ENCODE measurements at places on chromosomes 7 and 10.

DNA sequence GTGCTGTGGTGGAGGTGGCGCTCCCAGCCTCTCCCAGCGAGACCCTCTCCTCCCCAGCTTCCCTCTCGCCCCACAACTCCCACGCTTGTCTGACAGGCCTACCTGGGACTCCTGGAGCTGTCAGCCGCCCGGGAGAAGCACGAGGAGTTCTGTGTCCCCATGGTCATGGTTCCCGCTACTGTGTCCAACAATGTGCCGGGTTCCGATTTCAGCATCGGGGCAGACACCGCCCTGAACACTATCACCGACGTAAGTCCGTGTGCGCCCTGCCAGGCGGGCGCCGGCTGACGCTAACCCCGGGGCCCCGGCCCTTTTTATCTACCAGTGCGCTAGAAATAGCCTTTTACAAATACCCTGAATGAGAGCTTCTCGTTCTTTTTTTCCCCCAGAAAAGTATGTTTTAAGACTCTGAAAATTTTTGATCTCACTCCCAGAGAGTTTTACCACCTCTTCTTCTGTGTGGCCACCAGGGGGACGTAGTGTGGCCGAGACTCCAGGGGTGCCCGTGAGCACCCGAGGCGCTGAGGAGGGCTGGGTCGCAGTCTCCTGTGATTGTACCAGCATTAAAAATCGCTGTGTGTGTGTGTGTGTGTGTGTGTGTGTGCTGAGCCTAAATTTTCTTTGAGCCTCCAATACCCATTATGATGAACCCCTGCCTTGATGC, 52.6 kb downstream of the PFKP start:
- DNase-seq, result no peak

- DNase-seq, result no peak
Observed at GRCh38 chr10:101843032-101844021, at the start of gene KCNIP2. TSS of gene KCNIP2 (minus strand) at chr10:101843800. CDS start at chr10:101843568, 232 bp downstream.

- no peak for DNase-seq
Observed at GRCh38 chr10:6579183-6579903, 733 bp downstream of the PRKCQ start.

- DNase-seq, result no peak
Observed at GRCh38 chr7:92868683-92869293, 32.4 kb upstream of the CDK6 start.

DNA sequence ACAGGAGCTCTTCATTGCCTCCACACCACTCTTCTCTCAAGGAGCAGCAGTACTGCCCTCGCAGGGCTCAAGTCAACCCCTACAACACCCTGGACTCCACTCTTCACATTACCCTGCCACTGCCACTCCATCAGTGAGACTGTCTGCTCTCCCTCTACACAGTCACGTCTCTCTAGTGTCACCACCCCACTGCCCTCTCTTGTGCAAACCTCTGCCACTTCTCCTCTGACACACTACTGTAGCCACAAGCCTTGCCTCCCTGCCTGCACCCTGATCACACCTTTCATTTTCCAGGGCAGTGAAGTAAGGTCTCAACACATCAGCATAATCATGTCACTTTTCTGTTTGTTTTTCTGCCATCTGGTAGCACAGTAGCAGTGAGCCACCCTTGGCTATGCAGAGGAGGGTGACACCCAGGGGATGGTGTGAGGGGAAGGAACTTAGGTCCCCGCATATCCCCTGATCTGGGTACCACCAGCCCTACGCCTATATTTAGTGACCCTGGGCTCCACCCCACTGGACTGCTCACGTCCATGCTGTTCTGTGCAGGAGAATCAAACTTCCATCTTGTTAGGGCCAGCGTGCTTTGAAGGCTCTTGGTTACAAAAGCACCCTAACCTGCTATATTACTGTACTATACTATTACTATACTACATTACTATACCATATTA, 1.6 kb downstream of the C10orf143 start:
- DNase-seq, result no peak

DNA sequence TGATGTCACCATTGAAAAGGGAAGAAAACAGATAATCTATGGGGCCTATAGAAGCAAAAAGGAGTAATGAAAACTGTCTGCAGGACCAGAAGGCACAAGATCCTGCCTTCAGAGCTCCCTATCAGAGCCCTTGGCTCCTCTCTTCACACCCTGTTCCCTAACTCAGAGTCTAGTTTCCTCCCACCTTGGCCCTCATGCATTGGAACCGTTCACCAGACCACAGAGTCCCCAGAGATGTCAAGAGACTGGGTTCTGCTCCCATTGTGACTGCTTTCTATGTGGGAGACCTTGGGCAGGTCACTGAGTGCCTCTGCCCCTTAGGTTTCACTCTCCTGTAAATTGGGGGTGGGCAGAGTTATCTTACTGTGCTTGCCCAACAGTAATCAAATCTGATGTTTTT, 80.1 kb upstream of the RPA3 start:
- DNase-seq, result no peak

DNA sequence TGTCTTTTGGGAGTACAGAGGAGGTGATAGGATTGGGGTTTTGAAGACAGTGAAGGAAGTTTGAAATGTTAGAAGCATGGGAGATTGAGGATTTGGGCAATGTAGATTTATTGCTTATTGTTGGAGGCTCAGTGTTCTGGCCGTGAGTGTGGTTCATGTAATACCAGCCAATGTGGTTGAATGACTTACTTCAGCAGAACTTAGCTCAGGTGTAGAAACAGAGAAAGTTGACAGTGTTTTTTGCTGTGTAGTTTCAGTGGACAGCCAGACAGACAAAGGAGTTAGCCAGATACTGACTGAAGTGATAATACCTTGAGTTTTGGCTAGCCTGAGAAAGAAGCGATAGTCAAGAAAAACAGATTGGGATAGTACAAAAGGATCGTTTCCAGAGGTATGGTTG, 88.5 kb downstream of the AHCYL2 start:
- no peak for DNase-seq

- no peak for DNase-seq
Observed at GRCh38 chr7:12970626-12971025, 283.2 kb downstream of the ARL4A start.

- DNase-seq, result no peak
Observed at GRCh38 chr7:91894781-91895480, 14.4 kb upstream of the MTERF1 start.

DNA sequence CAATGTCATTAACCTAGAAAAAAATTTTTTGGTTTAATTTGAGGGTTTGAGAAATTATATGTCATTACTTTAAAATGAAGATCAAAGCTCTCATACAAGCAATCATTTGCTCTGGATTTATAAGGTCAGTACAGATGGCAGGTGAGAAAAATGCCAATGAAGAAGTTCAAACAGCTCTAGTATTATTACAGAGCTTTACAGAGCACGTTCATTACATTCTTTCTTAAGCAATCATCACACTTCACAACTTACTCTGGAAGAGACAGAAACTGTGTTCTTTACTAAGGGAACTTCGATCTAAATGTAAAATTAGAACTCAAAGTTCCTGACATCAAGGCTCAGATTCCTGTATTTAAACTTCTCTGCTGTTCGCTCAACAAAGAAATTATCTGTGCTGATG, 153.4 kb downstream of the ATE1 start:
- no peak for DNase-seq

DNA sequence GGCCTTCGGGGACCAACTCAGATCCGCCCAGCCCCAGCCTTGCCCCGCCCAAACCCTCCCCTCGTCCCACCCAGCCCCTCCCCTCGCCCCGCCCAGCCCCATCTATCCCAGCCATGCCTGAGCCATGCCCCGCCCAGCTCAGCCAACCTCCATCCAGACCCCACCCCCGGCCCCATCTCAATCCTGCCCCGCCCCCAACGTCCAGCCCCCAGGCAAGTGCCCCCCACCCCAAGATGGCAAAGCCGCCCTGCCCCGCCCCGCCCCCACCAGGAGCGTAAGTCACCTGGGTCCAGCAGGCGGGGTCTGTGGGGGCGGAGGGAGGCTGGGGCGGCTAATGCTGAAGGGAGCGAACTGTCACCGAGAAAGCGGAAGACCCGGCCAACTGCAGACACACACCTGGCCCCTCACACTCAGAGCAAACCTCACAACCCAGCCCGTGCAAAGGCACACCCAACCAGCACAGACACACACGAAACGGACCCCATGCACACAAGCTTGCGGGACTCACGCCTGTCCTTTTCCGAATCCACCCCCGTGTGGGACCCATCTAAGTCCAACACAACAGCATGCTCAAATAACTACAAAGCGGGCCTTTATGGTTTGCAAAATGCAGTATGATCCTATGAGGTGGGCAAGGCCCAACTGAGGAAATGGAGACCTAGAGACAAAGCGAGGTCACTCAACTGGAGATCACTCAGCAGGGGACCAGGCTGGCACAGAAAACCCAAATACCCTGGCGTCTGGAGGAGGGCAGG, 11.5 kb upstream of the OGA start:
- no peak for DNase-seq

DNA sequence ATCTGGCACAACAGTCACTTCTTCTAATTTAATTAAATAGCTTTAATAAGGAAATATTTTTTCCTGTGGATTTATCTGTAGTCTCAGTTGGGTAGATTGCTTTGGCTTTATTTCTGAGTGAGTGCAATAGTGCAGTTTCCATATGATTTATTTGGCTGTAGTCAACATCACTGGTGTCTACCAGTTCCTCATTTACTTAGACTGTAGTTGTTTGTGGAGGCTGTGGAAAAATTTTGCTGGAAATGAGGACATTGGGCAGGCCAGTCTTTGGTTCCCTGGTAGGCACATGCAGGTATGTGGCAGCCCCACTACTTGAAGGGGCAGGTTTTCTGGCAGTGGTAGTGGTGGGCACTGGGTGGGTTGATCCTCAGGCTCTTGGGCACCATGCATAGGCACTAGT, 15.5 kb downstream of the TAS2R40 start:
- DNase-seq, result no peak

DNA sequence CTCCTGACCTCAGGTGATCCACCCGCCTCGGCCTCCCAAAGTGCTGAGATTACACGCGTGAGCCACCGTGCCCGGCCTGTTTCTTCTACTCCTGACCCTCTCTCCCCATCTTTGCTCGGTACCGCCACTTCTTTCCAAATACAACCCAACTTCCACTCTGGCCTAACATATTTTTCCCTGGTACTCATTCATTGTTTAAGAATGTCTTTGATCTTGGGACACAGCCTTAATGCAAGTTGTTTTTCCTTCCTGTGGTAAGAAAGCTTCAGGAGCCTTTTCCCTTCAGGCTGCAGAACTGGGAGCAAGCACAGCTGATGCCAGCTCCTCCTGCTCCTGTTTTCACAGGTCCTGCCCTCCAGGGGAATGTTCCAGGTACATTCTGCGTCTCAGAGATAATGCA, 13.7 kb downstream of the CALML3 start:
- no peak for DNase-seq

GRCh38 chr10:21482821-21483220, 42.7 kb downstream of the SKIDA1 start:
- DNase-seq, result no peak

- DNase-seq, result no peak
Observed at GRCh38 chr10:50855015-50855414, 30.4 kb downstream of the A1CF start.

DNA sequence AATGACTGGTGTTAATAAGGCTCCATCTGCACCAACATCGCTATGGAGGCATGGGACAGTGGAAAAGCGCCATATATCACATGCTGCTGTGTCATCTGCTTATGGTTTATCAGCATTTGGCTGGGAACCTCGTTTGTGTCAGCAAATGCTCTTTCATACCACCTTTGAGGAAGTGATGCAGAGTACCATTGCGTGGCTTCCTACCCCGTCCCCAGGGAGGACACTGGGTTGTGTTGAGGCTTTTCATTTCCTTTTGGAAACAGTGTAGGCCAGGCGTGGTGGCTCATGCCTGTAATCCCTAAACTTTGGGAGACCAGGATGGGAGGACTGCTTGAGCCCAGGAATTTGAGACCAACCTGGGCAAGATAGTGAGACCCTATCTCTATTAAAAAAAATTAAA, 6.8 kb downstream of the TACR2 start:
- DNase-seq, result no peak

DNA sequence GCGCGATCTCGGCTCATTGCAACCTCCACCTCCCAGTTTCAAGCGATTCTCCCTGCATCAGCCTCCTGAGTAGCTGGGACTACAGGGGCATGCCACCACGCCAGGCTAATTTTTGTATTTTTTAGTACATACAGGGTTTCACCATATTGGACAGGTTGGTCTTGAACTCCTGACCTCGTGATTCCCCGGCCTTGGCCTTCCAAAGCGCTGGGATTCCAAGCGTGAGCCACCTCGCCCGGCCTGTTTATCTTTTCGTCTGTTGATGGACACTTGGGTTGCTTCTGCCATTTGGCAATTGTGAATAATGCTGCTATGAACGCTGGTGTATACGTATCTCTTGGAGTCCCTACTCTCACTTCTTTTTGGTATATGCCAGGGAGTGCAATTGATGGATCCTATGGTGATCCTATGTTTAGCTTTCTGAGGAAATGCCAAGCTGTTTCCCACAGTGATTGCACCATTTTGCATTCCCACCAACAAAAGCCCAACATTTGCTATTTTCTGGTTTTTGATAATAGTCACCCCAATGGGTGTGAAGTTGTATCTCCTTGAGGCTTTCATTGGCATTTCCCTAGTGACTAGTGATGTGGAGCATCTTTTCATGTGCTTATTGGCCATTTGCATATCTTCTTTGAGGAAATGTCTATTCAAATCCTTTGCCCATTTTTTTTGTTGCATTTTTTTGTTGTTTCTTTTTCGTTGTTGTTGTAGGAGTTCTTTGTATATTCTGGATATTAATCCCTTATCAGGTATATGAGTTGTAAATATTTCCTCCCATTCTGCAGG, 3.5 kb downstream of the ANTXRL start:
- no peak for DNase-seq

DNA sequence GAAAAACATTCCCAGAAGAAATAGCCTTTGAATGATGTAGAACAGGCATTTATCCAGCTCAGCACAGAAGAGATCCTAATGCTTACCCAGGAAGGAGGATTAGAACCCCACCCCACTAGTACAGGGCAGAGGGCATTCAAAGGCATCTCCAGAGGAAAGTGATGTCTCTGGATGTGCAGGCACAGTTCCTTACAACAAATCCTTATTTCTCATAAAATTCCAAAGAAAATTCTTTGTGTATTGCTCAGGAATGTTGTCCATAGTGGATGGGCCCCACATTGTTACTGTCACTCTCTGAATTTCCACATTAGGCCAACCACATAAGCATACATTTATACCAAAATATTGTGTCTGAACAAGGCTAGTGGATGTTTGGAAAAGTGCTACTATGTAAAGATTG, 243.0 kb downstream of the ADRA2A start:
- no peak for DNase-seq

- DNase-seq, result no peak
Observed at GRCh38 chr7:1752771-1753563, 82.9 kb downstream of the ELFN1 start.

GRCh38 chr10:123145542-123146012, 2.4 kb upstream of the HMX2 start:
- DNase-seq, result no peak

- no peak for DNase-seq
Observed at GRCh38 chr10:72796042-72796441, 97.5 kb upstream of the OIT3 start.

Data from stimulated activated CD8-positive, alpha-beta memory T cell treated with anti-CD3 and anti-CD28 coated beads, Interleukin-7, amount 100 ng/mL, for 1 hour (primary cell).